Cardiac septum (tissue), 1 donor: ENCODE measurements at places on chromosomes 13 and 19. TPM values are rescaled to one million over a fixed set of nuclear protein-coding genes. Genes with fewer than 3 reads are reported as not detected.

GRCh38 chr13:73849292-73849691 lies 284.9 kb downstream of the KLF12 start:
- no peak for DNase-seq

DNA sequence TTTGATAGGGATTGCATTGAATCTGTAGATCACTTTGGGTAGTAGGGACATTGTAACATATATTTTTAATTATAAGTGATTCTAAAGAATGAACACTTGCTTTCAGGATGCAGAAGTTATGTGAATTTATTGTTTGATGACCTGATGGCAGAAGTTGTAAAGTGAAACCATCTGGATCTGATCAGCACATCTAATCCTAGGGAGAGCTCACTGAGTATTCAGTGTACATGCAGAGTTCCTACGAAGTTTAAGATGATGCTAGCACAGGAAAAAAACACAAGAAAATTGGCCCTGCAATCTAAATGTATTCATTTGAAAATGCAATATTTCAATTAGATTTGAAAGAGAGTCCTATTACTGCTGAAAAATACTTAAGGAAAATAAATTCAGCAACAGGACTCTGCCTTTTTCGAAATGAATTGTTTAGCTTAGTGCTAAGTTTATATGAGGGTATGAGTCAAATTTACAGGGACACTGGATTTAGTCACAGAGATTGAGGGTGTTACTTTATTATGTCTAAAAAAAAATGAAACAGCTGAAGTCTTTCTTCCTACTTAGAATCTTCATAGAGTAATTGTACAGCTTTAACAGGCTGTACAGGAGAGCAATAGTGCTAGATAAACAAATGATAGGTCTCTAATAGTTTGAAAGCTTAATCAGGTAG lies 385.7 kb downstream of the DCT start:
- no peak for DNase-seq

DNA sequence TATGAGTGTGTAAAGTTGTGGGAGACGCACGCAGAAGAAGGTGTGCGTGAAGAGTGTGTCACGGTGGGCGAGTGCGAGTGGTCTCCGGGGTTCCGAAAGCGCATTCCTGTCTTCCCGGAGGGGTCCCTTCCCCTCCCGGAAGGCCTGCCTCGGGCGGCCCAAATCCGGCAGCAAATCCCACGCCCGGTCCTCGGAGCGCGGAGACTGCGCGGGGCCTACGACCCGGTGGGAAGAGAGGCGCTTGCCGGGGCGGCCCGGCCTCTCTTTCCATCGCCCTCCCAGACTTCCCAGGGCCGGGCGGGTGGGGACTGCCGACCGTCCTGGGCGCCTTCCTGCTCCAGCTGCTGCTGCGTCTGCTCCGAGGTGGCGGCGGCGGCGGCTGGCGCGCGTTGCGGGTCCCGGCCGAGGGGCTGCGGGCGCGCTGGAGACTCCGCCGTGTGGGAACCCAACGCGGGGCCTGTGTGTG lies 2.1 kb downstream of the ZIC5 start:
- no peak for DNase-seq

GRCh38 chr13:40247845-40248244 lies 418.6 kb downstream of the FOXO1 start:
- DNase-seq: no peak

GRCh38 chr13:76672420-76672819 lies 213.8 kb downstream of the KCTD12 start:
- DNase-seq: no peak

DNA sequence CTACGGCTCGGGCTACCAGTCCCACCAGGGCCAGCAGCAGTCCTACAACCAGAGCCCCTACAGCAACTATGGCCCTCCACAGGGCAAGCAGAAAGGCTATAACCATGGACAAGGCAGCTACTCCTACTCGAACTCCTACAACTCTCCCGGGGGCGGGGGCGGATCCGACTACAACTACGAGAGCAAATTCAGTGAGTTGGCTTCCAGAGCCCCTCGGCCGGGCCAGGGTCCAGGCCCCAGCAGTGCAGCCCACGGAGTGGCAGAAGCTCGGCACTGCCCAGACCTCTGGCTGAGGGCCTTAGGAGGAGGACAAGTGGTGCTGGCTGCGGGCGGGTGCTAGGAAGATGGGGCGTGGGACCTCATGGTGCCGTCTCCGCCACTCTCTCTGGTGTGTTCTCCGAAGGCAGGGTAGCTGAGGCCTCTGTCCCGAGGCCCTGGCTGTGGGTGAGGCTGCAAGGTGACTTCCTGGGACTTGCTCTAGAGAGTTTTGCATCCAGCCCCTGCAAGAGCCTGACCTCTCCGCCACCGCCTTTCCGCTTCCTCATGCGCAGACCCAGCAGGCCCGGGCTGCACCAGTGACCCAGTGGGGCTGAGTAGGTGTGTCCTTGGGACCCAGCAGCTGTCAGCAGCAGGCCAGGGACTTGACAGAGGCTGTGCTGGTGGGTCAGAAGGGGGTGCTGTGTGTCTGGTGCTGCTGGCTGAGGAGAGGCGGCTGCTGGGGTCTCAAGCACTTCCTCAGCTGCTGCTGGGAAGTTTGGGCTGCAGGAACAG lies 13.5 kb upstream of the QTRT1 start:
- DNase-seq: no peak

DNA sequence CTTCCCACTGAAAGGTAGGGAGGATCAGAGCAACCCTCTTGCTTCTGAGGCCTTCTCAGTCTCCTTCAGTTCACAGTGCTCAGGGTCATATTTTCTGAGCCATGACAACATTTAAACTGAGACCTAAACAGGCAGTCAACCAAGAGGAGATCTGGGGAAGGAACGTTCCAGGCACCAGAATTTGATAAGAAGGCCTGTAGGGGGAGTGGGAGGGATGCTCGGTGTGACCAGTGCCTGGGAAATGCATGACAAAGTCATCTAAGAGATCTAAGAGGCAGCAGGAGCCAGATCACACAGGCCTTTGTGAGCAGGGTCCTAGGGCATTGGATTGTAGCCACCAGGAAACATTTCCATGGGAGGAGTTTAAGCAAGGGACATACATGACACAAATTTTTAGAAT lies 71.6 kb downstream of the SHISA2 start:
- no peak for DNase-seq

- DNase-seq: no peak
These were observed 17.0 kb downstream of the EPS8L1 start for GRCh38 chr19:55092423-55093318.

- DNase-seq: no peak
These were observed 597.3 kb downstream of the DCT start for GRCh38 chr13:93882086-93882651.

GRCh38 chr13:71306821-71307220 lies 560.2 kb downstream of the DACH1 start:
- DNase-seq: no peak

The CFAP97D2 gene
- not detected for total RNA-seq

The ATP4B gene
- total RNA-seq: not detected
